Omental fat pad (tissue), 4 donors: ENCODE measurements at places on chromosomes 6 and 20. TPM values are rescaled to one million over a fixed set of nuclear protein-coding genes. Genes with fewer than 3 reads are reported as not detected.

DNA sequence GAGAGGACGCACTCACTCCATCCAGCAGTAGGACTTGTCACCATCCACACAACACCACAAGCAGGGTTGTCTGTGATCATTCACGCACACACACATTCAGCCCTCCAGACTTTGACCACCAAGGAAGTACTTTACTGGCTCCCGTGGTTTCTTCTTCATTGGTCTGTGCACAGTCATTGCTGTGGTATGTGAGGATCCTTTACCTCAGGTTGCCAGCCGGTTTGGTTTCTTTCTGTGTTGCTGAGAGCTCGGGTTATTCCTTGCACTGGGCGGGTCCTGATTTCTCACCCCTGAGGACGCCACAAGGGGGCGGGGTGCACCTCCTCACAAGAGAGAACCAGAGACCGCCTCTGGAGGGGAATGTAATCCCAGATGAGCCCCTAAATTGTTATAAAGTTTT lies 11.2 kb downstream of the SLC35A1 start:
- DNase-seq, result no peak

DNA sequence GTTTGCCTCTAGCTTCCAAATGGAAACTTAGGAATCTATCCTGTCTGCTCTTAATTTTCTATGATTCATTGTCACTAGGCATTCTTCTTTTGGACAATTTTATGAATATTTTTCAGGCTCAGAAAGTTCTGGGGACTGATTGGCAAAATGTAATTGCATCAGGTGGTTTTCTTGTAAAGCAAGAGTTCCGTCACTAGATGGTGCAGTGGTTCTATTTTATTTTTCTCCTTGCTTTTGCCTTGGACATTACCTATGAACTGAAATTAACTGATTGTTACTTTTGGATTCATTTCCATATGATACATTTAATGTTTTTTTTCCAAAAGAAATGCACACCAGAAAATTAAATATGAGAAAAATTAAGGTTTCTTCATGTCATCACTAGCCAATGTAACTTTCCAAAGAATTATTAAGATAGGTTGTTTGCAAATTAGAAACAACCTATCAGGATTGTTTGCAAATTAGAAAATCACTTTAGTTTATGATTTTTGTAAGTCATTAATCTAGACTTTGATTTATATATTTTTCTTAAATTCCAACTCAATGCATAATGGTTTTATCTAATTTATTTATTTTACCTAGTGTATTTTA lies 48.0 kb downstream of the TMEM170B start:
- no peak for DNase-seq

DNA sequence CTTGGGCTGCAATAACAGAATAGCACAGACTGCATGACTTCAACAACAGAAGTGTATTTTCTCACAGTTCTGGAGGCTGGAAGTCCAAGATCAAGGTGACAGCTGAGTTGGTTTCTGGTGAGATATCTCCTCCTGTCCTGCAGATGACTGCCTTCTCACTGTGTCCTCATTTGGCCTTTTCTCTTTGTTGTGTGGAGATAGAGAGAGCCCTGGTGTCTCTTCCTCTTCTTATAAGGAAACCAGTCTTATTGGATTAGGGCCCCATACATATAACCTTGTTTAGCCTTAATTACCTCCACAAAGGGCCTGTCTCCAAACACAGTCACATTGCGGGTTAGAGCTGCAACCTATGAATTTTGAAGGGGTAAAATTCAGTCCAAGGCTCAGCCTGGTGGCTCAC lies 57.0 kb upstream of the BMP6 start:
- no peak for DNase-seq

- no peak for DNase-seq
Measured at GRCh38 chr6:16735014-16735413, 26.2 kb downstream of the ATXN1 start.

C6orf141 gene
- 2.8 TPM for total RNA-seq

- DNase-seq, result no peak
Measured at GRCh38 chr6:123547216-123547978, 89.4 kb downstream of the TRDN start.

MYLK2 gene
- total RNA-seq, result not detected

GRCh38 chr6:39746795-39747194 lies 21.6 kb upstream of the KIF6 start:
- DNase-seq, result no peak

- no peak for DNase-seq
Measured at GRCh38 chr6:170148709-170149470, 142.0 kb downstream of the DLL1 start.

DNA sequence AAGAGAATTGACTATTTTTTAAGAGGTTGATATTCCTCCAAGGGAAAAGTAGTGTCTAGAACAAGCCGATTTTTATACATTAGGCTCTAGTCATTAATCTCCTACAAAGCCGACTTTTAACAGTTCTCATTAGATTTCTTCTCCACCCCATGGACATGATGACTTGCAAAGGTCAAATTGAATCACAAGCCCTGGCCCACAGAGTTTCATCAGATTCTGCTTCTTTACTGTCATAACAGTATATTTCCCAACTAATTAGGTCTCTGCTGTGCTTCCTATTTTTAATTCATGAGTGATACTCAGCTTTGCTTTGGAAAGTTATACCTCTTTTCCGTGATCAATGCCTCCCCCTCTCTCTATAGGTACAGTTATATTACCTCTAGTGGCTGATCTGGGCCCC lies 90.6 kb upstream of the ADGRB3 start:
- DNase-seq, result no peak

DNA sequence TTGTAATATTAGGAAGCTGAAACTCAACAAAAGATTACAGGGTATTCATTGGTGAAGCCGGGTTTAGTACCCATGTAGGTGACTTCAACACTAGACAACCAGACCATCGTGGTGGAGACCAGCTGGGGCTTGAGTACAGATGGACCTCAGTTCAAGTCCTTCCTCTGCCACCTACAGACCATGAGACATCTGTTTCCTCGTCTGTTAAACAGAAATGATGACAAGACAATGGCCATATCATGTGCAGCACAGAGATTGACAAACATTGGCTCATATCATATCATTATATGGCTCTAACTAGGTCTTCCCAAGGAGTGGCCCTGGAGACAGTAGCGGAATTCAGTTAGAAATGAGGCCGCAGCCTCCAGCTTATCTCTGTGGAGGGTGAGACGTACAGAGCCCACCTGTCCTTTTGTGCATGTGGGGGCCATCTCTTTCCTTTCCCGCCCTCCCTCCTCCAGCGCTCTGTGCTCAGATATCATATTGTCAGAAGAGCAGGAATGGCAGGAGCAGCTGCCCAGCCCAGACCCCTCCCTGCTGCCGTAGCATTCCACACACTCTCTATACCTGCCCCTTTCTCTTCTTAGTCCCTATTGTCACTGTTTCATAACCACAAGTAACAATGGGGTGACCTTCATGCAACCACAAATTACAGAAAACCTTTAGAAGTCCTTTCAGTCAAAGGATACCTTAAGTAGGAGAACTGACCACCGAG lies 75.1 kb downstream of the LY86 start:
- DNase-seq, result no peak

GRCh38 chr6:32920715-32921114 lies 20.1 kb downstream of the HLA-DMB start:
- no peak for DNase-seq

DNA sequence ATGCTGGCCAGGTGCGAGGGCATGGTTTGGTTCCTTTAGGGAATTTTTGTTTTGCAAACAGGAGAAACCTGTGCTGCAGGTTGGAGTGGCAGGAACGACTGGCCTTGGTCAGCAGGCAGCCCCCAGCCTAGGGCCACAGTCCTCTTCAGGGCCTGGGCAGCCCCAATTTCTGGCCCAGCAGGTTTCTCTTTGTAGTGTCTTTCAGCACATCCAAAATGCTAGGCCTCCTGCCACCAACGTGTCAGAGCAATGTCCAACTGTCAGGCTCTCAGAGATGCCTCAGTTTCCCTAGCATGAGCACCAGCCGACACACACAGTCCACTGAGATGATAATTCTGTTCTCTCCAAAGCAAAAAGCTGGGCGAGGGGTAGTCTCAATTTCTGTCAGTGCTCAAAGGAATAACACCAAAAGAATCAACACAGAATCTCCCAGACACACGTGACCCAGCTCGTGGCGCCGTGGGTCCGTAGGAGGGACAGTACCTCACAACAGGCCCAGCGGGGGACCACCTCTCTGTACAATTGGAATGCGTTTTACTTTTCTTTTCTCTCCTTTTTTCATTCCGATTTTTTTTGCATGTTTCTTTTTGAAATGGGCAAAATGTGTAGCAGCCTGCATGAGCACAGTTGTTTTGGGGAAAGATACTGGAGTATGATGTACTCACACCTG lies 125.9 kb downstream of the TAF4 start:
- no peak for DNase-seq

GRCh38 chr6:145963216-145964068 lies 716 bp downstream of the SHPRH start:
- DNase-seq, result peak; percentile 23

ZSCAN31 gene
- total RNA-seq, result 6.3 TPM

DNA sequence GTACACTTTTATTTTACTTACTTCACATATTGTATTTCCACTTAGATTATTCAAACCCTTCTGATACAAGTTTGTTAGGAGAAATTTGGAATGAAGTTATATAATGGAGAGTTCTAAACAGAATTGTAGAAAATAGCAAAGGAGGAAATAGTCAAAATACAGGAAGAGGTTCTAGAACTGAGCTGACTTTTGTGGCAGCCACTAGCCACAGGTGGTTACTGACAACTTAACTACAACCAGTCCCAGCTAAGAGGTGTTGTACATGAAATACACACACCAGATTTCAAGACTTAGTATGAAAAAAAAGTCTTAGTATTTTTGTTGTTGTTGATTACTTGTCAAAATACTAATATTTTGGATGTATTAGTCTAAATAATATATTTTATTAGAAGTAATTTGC lies 727.4 kb upstream of the CITED2 start:
- no peak for DNase-seq

DNA sequence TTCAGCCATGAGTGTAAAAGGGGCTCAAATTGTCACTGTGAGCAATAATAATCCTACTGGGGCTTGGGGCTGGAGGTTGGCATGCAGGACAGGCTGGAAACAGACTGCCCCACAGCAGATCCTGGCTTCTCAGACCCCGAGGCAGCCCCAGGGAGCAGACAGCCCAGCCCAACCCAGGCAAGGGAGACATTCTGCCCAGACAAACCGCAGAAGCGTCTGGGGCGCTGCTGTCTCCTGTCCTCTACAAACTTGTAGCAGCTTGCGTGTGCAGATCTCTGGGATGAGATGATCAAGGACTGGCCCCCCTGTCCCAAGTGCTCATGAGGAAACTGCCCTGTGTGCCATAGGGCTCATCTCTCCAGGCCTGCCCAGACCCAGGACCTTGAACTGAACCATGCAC lies 84.6 kb downstream of the MAFB start:
- no peak for DNase-seq

DNA sequence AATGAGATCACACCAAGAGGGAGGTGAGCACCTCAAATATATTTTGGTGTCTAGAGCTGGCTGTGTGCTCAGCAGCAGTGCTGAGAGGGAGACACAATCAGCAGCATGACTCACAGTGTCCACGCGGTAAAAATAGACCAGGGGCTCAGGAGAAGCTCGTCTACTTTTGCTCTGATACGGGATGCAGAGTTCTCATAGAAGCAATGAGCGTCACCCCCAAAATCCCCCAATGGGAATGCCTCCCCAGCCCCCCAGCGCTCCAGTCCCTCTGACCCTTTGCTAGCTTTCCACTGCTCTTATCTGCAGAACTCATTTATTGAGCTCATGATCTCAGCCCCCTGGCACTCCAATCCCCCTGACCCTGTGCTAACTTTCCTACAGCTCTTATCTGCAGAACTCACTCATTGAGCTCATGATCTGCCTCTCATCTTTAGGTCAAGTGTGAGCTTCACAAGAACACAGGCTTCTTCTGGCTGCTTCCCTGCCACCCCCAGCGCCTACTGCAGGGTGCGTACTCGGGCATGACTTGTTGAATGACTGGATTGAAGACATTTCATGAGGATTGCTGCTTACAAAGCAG lies 34.0 kb downstream of the SYNDIG1 start:
- DNase-seq, result no peak

- DNase-seq, result no peak
Measured at GRCh38 chr20:15923030-15923776, 650.0 kb downstream of the KIF16B start.

- DNase-seq, result no peak
Measured at GRCh38 chr6:28566527-28567252, 41.0 kb downstream of the GPX5 start.

GRCh38 chr6:155240905-155241600 lies 22.8 kb upstream of the CLDN20 start:
- DNase-seq, result no peak

CCN6 gene
- not detected for total RNA-seq

- DNase-seq, result no peak
Measured at GRCh38 chr20:35342154-35342769, 50.0 kb upstream of the FAM83C start.

SLC24A3 gene
- 14.0 TPM for total RNA-seq

GRCh38 chr20:50224531-50225255 lies 34.1 kb downstream of the CEBPB start:
- DNase-seq, result no peak

DNA sequence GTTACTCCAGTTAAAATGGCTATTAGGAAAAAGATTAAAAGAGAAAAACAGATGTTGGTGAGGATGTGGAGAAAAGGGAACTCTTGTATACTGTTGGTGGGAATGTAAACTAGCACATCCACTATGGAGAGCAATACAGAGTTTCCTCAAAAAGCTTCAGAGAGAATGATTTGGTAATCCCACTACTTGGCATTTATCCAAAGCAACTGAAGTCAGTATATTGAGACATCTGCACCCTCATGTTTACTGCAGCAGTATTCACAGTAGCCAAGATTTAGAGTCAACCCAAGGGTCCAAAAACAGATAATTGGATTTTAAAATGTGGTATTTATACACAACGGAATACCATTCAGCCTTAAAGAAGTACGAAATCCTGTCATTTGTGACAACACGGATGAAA lies 469.5 kb downstream of the QKI start:
- no peak for DNase-seq

- DNase-seq, result no peak
Measured at GRCh38 chr6:150048099-150048498, 20.8 kb downstream of the ULBP3 start.

- no peak for DNase-seq
Measured at GRCh38 chr6:127206531-127207095, 60.1 kb upstream of the RNF146 start.

GRCh38 chr20:40687384-40688128 lies 1.5 kb downstream of the MAFB start:
- no peak for DNase-seq
